ENCODE measurements at places on chromosomes 2 and 18. TPM values are rescaled to one million over a fixed set of nuclear protein-coding genes. Genes with fewer than 3 reads are reported as not detected.

AQP12A gene
- not detected for total RNA-seq

HNRNPA3 gene
- 30.1 TPM for total RNA-seq

NYAP2 gene
- under 0.01 TPM for total RNA-seq

GPATCH11 gene
- total RNA-seq, result 2.4 TPM

CYTIP gene
- total RNA-seq, result not detected

CCL20 gene
- 158 TPM for total RNA-seq

PKP4 gene
- 38.8 TPM for total RNA-seq

EVX2 gene
- not detected for total RNA-seq
